Stimulated activated CD8-positive, alpha-beta memory T cell treated with anti-CD3 and anti-CD28 coated beads, Interleukin-4, amount 100 ng/mL, for 1 hour (primary cell): ENCODE measurements at places on chromosomes 1 and 21.

- DNase-seq, result no peak
Measured at GRCh38 chr1:204376919-204377799, 17.4 kb upstream of the PLEKHA6 start.

DNA sequence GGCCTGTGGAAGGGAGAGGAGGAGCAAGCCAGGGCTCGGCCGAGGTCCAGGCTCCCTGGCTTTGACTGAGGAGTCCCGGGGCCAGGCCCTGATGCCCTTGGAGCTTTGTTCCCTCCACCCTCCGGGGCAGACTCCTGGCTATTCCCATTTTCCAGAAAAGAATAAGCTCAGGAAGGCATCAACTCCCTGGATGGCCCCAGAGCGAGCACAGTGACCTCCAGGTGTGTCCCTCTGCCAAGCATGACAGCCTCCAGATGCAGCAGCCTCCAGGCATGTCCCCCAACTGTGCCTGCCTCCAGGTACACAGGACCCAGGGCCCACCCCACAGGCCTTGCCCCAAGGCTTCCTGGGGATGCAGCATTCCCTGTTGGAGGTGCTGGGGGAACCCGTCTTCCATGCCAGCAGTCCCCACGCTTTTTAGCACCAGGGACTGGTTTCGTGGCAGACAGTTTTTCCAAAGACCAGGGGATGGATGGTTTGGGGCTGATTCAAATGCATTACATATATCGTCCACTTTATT is 15.7 kb upstream of the ARHGEF16 start:
- no peak for DNase-seq

GRCh38 chr1:198756470-198756869 is 117.6 kb downstream of the PTPRC start:
- no peak for DNase-seq

DNA sequence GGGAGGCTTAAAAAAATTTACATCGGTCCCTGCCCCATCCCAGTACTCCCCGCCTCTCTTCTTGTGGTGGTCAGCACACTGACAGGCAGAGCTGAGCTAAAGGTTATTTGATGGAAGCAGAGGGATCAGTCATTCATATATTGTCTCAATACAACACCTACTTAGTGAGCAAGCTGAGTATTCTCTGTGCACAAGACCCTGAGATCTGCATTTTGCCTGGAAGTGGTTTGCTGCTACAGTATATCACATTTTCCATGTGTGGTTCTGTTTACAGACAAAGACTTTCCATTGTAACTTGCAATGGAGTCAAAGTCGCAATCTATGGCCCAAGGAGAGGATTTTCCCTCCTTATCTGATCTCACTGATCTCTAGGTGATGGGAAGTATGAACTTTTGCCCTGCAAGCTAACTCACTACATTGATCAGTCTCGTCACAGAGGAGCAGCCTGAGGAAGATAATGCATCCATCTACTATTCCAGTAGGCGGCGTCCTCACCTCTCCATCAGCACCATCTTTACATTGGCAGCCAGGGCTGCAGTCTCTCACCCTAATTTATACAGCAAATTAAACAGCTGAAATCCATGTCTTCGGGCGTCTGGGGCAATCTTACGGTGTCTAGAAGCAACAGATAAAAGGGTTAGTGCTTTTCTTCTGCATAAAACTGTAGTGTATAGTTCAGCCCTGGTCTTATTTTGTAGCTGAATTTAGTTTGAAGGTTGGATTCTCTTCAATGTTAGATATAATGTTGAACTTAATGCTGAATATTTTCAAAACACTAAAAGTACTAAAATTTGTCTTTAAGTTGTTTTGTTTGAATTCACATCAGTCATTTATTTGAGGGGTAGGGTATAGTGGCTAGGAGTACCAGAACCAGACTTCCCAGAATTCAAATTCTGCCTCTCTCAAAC is 3.2 kb upstream of the TRAF5 start:
- DNase-seq, result no peak

- no peak for DNase-seq
Measured at GRCh38 chr1:116794371-116794770, 40.1 kb downstream of the CD2 start.

DNA sequence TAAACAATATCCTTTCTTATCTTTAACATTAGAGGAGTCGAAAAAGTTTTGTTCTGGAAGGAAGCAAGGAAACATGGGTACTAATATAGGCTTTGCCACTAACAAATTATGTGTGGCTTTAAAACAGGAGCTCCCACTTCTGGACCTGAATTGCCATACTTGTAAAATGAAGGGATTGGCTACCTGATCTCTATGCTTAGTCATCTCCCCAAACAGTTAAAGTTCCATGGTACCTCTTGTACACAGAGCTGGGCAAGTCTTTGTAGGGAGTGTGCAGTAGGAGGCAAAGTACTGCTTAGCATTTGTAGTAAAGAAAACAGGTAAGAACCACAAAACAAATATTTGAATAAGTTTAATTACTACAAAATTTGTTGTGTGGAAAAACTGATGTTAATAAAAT is 81.3 kb downstream of the MAST2 start:
- no peak for DNase-seq

- DNase-seq, result no peak
Measured at GRCh38 chr1:190436615-190437014, 41.0 kb downstream of the BRINP3 start.

GRCh38 chr1:153447498-153448170 is 12.8 kb downstream of the S100A7 start:
- no peak for DNase-seq

- no peak for DNase-seq
Measured at GRCh38 chr1:230758709-230759368, 11.7 kb downstream of the CAPN9 start.

GRCh38 chr1:236303675-236304074 is 21.9 kb upstream of the ERO1B start:
- no peak for DNase-seq

DNA sequence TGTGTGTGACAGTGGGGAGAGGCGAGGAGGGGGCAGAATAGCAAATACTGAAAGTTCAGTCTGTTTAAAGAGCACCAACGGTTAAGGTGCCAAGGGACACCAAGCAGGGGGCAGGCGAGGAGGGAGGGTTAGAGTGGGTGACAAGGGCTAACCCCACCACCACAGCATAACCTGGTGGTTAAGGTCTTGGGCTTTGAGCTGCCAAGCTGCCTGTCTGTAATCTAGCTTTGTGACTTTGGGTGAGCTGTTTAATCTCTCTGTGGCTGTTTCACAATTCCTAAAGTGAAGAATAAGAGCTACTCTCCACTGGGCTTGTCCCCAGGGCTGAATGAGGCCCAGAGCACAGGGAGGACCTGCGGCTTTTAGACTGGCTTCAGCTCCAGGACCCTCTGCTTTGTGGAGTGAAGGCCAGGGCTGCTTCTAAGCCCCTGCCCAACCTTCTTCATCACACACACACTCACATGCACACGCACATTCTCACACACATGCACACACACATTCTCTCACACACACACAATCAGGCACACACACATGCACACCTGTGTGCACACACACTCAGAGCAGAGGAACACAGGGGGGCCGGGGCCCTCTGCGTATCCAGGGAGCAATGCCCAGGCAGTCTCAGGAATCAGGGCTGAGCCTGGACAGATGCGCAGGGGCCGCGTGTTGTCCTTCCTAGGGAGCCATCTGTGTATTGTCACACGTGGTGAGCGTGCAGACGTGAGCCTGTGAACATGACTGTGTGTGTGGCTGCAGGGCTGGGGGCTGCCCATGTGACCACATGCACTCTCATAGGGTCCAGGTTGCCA is 101.6 kb upstream of the TARDBP start:
- DNase-seq, result no peak

GRCh38 chr1:64653466-64653865 is 91.4 kb upstream of the RAVER2 start:
- no peak for DNase-seq

- no peak for DNase-seq
Measured at GRCh38 chr1:178609015-178609414, 96.1 kb downstream of the TEX35 start.

GRCh38 chr1:6424000-6424565 is 493 bp upstream of the ESPN start:
- DNase-seq, result no peak

- no peak for DNase-seq
Measured at GRCh38 chr1:172154551-172154950, 265.9 kb upstream of the C1orf105 start.

DNA sequence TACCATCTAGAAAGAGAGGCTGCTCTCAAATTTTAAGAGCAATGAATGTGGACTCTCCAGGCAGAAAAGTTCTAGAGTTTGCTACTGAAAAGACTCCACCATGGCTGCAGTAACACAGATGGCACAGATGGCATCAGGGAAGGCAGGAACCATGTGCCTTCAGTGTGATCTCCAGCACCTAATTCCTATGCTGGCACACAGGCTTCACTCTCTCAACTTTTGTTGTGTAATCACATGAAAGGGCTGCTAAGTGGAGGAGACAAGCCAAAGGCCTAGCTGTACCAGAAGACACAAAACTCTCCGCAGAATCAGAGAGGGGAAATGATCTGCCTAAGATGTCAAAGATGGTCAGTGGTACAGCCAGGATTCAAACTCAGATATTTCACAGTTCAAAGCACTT is 31.1 kb downstream of the ERI3 start:
- DNase-seq, result no peak

DNA sequence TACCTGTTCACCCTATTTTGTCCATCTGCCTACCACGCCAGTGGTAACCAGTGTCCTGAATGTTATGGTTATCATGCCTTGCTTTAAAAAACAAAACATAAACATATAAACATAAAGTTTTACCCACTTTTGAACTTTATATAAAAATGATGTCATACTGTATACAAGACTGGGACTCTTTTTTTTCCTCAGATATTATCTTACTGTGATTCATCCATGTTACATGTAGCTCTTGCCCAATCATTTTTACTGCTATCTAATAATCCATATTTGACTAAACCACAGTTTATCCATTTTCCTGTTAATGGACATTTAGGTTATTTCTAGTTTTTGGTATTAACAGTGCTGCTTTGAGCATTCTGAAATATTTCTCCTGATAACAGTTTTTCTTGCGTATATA is 78.8 kb downstream of the GPR161 start:
- no peak for DNase-seq

GRCh38 chr1:176603696-176604095 is 140.7 kb downstream of the PAPPA2 start:
- DNase-seq, result no peak

GRCh38 chr21:31475223-31475622 is 131.2 kb upstream of the TIAM1 start:
- no peak for DNase-seq

- DNase-seq, result no peak
Measured at GRCh38 chr1:30415171-30415940, 308.0 kb downstream of the MATN1 start.

GRCh38 chr1:176462674-176463378 is at the start of gene PAPPA2:
TSS of gene PAPPA2 (plus strand) at chr1:176463175. CDS start at chr1:176556323, 93,148 bp downstream.
- no peak for DNase-seq

DNA sequence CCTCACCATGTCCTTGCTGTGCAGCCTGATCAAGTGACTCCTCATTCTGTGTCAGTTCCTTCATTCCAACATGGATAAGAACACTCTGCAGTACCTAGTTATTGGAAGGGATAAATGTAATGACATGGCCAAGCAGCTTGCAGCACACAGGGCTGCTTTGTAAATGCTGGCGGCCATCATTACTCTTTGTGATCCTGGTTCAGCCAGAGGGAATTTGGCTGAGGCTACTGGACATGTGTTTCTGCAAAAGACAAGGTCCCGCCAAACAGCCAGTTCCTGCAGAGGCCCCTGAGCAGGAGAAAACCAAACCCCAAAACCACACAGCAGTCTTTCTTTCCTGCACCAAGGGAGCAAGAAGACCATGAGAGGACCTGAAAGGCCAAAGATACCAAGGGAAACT is 495.8 kb downstream of the AJAP1 start:
- DNase-seq, result no peak

DNA sequence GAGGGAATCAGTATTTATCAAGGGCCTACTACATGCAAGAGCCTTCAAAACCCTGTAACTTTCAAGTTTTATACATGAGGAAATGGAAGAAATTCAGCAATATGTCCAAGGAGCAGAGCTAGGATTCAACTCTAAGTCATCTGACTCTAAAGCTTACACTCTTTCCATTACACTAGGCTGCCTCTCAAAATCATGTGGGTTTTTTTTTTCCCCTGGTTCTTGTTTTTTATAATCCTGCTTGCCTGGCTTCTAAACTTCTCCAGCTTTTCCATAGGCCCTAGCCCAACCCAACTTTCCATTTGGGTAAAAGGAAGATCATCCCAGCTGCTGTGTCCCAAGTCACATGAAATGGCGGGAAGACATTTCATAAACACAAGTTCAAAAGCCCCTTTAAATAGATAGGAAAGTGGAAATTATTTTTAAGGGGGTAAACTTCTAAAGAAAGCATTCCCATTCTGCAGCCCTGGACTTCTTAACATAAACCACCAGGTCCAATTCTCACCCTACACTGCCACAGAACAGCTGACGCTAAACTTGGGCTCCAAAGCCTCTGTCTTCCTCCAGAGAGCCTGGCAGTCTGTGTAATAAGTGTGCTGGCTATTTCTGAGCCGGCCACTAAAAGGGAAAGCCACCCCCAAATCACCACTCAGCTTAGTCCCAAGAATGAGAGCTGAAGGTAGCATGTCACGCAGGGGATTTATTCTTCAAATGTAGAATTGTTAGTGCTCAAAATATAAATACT is 46.9 kb downstream of the ITPKB start:
- DNase-seq, result no peak

- DNase-seq, result no peak
Measured at GRCh38 chr1:183070234-183070922, 47.2 kb downstream of the LAMC1 start.

GRCh38 chr1:219099307-219099706 is 74.4 kb upstream of the LYPLAL1 start:
- no peak for DNase-seq
